ENCODE measurements at places on chromosomes 16 and 17.
A peak's percentile ranks its signal among the peaks of the same experiment; 100 is the strongest.

DNA sequence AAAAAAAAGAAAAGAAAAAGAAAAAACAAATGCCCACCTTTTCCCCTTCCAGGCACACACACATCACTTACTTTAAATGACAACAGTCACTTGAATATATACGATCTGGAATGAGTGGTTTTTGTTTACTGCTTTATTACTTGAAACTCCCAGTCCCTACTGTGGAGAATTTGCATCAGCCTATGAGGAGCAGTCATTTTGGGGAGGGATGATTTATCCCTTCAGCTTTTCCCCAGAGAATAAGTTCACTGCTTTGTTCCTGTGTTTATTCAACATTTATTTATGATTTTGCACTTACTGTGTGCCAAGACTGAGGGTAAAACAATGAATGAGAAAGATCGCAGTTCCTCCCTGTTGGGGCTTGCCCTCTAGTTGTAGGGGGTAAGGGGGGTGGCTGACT, 4.7 kb upstream of the ZNF423 start:
- no peak for DNase-seq

DNA sequence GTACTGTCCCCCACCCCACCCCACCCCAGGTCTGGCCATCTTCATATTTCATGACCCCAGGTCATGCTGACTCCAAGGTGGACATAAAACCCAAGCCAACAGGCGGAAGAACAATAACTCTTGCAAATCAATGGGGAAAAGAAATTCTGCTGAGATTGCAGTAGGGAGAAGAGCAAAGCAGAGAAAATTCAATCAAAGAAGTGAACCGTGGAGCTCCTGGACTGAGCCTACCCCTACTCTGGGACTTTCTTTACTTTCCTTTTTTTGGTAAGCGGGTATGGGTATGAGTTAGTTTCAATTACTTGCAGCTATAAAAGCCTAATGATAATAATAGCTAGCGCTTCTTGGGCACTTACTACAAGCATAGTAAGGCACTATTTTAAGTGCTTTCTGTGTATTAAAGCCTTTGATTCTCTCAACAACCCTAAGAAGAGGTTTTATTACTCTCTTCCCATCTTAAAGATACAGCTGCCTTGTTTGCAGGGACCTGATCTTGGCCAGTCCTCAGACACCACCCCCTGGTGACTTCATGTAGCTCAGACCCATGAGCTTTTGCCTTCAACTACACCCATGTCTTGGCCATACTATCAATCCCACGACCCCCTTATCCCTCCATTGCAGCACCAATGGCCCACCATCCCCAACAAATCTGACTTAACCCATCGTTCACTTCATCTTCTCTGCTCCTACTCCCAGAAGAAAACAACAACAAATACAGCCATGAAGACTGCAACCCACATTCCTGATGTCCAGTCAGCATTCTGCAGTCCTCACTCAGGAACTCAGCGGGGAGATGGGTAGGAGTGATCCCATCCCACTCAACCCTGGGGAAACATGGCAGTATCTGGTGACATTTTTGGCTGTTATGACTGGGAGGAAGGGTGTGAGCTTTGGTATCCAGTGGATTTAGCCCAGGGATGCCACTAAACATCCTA, 4.4 kb downstream of the GGA2 start:
- no peak for DNase-seq

GRCh38 chr17:43699438-43699756, 37.7 kb upstream of the MEOX1 start:
- DNase-seq = no peak

DNA sequence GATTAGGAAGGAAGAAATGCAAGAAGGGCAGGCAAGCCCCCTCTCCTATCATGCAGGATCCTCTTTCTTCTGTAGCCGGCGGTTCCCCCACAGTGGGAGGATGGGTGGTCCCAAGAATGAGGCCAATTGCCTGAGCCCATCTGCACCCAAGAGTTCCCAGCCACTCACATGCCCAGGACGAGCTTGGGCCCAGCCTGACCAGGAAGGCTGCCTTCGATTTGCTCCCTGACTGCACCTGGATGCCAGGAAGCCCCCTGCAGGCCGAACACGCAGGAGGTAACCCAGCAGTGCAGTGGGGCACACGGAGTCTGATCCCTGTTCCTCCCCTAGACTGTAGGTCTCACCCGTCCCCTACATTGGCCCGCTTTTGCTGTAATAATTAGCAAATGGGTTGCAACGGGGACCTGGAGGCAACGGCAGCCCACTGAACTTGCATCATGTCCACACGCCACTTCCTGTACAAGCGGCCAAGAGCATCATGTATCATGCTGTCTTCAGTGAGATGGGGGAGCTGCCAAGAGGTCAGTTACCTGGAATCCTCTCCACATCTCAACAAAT, 67.5 kb downstream of the AMFR start:
- no peak for DNase-seq

- no peak for DNase-seq
These were observed 2.3 kb downstream of the RBFOX3 start for GRCh38 chr17:79608624-79608959.

DNA sequence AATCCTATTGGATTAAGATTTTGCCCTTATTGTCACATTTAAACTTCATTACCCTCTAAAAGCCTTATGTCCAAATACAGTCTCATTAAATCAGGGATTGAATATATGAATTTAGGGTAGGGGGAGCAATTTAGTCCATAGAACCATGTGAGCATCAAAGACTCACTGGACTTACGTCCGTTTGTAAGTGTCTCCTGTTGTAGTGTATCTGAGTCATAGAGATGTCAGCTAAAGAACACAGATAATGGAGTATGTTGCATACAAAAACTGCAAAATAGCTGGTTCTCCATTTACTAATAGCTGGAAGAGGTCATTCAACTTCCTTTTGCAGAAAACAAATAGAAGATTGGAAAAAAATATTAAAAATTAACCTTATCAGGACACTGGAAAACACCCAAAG, 599.1 kb upstream of the SOX9 start:
- no peak for DNase-seq

DNA sequence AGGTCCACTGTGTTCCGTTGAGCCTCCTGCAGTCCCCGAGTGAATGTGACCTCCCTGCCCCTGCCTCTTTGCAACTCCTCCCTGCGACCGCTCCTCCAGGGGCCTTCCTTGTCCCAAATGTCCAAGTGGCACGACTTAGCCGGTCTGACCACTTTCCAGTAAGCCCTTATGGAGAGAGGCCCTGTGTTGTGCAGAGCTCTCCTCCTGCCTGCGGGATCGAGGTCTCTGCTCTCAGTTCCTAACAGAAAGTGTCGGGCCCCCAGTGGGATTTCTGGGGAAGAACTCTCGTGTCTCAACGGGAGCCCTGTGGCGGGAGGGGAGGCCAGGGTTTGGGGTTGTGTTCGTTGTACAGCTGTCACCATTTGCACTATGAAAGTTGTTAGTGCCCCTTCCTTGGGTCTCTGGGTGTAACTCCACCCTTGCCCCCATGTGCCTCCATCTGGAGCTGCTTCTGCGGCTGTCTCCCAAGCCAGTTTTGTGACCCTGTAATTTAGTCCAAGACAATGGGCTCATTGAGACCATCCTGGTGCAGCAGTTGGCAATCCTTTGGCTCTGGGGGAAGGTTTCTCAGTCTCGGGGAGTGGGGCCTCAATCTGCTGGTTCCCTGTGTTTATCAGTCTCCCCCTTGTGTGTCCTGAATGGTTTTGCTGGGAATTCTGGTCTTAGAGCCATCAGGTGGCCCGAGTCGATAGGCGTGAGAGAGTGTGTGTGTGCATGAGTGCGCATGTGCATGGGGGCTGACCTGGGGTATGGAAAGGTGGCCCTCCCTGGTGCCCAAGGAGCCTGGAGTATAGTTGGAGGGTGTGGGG, 234.5 kb downstream of the SEC14L1 start:
- no peak for DNase-seq

DNA sequence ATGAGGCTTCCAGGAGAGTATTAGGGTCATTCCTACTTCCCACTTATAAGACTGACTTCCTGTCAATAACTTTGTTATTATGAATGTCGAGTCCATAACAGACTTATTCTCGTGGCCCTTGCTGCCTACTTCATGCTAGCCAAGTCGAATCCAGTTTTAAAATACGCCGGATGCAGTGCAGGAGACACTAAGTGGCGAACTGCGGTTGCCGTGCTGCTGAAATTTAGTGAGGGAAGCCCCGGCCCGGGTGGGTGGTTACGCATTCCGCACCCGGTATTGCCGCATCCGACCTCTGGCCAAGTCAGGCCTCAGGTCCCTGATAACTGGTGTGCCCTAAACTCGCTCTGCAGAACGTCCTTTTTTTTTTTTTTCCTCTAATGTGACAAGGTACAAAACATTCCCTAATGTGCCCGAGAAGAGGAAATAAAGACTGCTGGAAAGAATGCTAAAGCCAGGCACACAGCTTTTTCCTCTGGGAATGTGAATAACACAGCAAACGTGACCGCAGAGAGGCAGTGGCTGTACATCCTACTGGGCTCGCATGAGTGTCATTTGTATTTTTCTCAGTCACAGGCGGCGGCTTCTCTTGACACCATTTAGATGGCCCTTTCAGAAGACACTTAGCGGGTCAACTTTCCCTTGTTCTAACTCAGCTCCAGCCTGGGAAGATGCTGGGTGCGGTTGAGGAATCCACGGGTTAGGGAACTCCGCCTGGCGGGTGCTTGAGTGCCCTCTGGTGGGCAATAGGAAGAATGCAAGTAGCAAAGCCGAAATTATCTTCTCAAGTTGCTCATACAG, 7.1 kb upstream of the AKTIP start:
- DNase-seq = peak; percentile 65

DNA sequence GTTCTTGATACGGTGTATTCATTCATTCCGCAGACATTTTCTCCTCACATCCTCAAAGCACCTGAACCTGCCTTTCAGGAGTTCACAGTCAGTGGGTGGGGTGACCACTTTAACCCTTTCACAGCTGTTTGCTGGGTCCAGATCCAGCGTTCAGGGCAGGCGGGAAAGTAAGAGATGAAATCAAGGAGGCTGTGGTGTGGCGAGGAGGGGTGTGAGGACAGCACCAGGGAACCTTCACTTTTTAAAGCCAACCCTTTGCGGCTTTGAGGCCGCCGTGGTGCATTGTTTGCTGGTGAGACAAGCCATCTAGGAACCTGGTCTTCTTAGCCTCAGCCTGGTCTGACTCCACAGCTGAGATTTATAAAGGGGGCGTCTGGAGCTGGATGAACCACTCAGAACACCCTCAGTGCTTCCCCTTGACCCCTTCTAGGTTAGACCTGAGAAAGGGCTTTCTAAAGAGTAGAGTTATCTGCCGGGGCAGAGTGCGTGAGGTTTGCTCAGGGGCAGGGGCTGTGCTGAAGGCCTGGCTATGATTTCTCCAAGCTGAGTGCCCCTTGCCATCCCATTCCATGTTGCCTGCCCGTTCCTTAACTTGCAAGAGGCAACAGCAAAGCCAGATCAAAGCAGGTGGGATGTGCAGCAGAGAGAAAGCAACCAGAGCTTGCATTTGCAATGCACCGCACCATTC, 933 bp downstream of the CCR7 start:
- no peak for DNase-seq

DNA sequence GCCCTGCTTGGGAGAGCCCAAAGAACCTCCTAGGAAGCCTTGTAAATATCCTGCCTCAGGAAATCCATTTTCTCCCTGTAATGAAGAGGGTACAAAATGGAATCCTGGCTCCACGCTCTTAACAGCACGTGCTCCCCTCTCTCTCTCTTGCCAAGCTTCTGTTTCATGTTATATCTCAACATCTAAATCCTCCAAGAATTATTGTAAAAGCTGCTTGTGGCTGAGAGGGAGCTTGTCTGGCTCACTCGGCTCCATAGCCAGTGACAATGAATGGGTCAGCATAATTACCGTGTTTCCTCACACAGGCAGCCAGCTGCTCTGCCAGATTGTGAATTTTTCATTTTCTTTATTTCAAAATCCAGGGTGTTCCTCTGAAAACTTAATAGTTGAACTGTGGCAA, 317.8 kb downstream of the RBFOX1 start:
- DNase-seq = no peak

- no peak for DNase-seq
These were observed 4.5 kb upstream of the TMEM235 start for GRCh38 chr17:78226759-78227454.

GRCh38 chr16:17914168-17914567, 422.4 kb downstream of the NPIPA8 start:
- no peak for DNase-seq

DNA sequence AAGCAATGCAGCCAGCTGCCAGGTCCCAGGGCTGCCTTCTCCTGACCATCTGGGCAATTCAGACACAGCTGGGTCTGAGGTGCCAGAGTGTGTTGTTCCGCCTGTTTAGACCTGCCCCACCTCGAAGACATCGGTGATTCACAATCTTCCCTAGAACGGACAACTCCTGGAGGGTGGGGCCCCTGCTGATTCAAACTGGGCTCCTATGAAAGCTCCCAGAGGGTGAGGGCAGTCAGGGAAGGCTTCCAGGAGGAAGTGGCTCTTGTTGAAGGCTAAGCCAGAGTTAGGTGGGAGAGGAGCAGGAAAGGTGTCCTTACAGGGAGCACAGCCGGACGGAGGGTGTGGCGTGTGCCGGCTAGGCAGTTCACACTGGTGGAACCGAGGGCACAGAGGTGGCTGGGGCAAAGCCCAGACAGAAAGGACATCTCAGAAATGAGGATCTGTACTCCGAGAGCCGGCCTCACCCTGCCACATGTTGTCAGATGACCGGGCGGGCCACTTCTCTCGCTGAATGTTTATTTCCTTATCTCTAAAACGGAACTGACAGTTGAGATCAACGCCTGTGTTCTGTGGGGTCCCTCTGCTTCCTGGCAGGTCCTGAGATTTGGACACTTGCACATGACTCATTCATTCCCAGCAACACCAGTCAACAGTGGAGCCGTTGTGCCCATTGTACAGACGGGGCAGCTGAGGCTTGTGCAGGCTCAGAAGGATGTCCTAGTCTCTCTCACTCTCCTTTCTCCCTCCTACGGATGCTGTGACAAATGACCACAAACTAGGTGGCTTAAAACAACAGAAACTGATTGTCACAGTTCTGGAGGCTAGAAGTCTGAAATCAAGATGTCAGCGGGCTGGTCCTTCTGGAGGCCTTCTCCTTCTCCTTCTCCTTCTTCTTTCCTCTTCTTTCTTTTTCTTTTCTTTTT, 26.9 kb upstream of the LITAF start:
- no peak for DNase-seq

DNA sequence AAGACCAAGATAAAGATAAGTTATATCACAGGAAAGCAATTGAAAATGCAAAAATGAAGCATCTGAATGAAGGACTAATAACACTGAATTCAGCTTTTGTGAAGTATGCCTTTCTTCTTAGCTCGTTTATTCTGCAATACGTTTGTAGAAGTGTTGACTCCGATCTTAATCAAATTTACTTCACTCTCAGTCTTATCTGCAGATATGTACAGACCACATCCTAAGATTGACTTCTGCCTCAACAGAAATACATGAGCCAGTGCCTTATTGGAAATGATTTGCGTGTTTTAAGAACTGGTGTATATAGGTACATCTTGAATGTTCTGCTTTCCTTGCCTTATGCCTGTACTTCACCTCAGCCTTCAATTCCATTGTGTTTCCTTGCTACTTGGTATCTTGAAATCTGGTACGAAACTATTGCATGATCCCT, 1.3 kb downstream of the ATF7IP2 start:
- no peak for DNase-seq
